ENCODE measurements at places on chromosomes 3 and 15.
A peak's percentile ranks its signal among the peaks of the same experiment; 100 is the strongest.

DNA sequence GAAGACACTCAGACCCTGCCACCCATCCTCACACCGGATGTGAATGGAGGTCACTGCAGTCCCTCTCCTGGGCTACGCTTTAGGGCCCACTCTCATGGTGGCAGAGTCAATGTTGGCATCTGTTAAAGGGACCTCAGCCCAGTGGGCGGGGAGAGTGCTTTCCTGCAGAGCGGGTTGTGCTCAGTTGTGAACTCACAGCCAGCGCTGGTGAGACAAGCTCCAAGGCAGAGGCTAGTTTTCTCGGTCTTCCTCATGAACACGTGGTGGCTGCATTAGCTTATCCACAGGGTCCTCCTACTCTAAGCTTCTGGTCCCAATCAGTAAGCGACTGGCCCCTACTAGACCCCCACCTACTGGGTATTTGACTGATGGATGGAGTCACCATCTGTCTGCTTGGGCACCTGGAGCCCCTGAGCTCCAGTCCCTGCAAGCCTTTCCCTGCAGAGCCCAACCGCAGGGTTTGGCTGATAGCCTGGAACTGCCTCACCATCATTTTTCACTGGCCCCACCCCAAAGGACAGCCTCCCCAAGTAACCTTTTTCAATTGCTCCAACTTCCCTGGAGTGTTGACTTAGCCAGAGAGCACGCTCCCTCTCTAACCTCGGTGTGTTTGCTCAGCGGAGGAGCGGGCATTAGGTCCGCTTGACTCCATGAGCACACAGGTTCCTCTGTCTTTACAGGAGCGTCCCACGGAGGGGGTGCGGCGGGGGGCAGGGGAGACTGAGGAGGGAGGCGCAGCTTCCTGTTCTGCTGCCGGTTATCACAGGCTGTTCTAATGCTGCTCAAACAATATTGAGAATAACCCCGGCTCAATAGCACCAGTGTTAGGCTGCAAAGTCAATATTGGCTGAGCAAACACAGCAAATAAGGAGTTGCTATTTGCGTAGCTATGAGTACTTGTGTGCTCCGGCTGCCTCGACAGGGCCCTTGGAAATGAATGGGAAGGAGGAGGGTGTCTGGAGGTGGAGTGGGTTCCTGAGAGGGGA is 141.7 kb downstream of the RPLP1 start:
- DNase-seq, result no peak

DNA sequence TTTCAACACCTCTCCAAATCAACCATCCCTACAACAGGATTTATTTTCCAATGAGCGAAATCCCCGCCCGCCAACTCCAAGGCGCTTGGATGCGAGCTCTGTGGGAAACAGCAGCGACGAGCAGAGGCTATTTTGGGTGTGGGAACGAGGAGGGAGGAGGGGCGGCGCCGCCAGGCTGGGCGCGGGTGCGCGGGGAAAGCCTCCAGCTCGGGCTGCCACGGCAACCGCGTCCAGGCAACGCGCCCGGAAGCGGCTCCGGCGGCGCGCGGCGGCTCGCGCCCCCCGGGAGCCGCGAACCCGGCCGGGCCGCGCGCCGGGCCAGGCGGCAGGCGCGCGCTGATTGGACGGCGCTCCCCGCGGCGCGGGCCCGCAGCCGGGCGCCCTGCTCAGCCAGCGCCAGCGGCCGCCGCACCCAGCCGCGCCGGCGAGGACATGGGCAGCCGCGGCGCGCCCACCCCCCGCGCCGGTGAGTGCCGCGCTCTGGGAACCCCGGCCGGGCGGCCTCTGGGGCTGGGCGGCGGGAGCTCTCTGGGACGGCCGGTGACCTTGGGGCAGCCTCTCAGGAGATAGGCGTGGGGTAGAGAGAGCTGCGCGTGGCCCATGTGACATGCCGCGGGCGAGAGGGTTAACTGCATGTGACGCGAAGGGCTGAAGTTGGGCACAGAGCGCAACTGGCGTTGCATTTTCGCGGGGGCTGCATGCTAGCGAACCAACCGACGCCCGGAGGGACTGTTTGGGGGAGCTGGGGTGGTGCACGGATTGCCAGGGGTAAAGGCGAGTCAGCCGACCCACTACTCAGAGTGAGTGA is at the start of gene FAM81A:
TSS of gene FAM81A (plus strand) at position 370 of the 808 bp plus-strand sequence. CDS start 20,441 bp downstream, outside the sequence.
- no peak for DNase-seq

DNA sequence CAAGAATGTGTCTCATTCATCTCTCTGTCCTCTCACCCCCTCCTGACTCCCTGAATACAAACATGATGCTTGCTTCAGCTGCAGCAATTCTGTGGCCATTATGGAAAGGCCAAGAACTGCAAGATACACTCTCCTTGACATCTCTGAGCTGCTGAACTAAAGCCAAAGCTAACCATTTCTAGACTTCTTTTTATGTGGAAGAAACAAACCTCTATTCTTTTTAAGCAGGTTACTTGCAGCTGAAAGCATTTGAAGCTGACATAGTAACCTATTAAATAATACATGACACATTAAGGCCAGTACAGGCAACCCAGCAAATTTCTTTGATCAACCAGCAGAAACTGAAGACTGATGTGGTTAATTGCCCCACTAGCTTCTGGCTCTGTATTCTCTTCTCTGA is 17.5 kb downstream of the FHIT start:
- DNase-seq, result peak; percentile 34

DNA sequence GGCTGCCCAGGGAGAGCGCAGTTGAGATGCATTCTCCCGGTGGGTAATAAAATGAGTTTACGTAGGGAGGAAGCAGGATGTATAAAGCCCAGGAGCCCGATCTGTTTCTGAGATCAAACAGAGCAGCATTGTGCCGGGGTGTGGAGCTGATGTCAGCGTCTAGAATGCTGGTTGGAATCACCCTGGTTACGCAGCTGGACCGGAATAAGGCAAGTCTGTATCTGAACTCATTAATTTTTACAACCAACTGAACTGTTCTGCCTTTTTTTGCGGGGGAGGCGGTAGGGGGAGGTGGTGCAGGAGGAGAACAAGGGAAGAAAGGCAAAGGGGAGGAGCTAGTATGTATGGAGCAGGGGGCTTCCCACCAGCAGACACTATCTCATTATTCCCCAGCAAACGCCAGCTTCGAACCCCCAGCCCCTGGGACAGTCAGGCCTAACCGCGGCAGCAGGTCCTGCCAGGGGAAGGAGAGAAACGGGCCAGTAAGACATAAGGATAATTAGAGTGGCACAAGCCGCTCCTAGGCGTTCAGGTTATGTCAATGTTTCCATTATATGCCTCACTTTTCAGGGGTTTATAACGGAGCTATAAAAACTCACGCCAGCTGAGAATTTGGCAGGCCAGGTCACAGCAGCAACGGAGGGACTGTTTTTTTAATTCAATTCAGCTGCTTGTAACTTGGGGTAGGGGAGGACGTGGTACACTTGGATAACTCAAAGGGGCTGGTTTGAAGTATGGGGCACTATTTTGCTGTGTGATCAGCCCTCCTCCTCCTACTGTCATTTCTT is 175.3 kb upstream of the HES1 start:
- DNase-seq, result no peak

DNA sequence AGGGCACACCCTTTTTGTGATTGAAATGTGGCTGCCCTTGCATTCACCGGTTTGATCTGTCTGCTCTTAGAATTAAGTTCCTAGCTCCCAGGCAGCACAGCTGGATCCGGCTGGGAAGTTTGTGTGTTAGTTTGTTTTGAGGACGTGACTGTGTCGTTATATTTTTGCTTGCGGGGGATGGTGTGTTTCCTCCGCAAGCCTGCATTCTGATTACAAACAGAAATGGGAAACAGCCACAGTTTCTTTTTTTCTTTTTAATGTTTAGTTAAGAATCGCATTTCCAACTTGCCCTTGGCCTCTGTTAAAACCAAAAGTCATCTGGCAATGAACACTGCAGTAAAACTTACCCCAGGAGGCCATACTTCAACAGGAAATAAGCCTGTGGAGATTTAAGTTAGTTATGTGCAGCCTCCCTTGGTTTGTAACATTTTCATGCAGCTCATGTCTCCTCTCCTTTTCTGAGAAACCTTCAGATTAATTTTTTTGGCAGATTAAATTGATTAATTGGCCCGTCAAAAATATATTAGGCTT is 888 bp downstream of the TMOD3 start:
- DNase-seq, result no peak

GRCh38 chr3:66497288-66497984 is 3.4 kb downstream of the LRIG1 start:
- no peak for DNase-seq

DNA sequence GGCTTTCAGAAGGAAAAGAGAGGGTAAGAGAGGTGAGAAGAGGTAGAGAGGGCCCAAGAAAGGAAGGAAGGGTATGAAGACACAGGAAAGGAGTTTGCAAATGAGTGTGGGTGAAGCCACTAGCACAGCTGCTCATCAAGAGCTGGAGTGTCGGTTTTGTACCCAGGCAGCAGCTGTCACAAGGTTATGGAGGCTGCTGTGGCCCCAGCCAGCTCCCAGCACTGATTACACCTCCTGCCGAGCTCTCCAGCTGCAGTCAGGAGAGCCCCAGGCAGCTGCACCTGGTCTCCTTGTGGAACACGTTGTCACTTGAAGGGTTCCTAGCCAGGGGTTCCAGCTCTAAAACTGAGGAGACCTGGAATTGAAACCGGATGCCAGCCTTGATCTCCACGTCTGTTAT is 60.4 kb upstream of the CHD2 start:
- DNase-seq, result no peak

Data from GM12878 (cell line).